ENCODE measurements at places on chromosomes 11 and 22. TPM values are rescaled to one million over a fixed set of nuclear protein-coding genes. Genes with fewer than 3 reads are reported as not detected.

GRCh38 chr22:19406846-19407245 lies 24.7 kb downstream of the HIRA start:
- DNase-seq: no peak

DNA sequence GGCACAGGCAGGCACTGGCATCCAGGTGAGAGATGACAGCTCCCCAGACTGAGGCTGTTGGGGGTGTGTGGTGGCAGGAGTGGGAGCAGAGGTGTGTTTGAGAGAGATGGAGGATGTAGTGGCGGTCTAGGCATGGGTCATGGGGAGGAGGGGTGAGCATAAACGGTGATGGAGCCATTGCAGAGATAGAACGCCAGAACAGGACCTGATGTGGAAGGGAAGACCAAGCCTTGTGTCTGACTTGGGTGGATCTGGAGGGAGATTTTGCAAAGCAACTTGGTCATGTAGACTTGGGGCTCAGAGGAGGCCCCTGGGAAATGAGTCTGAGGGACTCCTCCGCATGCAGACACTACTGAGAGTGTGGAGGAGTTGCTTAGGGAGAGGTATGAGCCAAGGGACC lies 50.0 kb upstream of the CLDN5 start:
- no peak for DNase-seq

DNA sequence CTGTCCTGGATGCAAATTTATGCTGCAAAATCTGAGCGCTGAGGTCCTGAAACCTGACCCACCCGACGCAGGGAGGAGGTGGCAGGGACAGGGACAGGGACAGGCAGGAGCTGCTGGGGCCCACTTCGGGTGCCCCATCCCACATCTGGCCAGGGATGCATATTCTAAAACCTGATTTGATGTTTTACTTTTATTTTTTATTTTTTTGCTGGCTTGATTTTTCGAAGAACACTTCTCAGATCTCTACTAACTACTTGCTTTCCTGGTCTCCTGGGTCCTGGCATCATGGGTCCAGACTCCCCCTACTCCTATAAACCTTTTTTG lies 652 bp upstream of the PVALB start:
- no peak for DNase-seq

- no peak for DNase-seq
Observed at GRCh38 chr11:27248576-27249509, 114.2 kb downstream of the CCDC34 start.

DNA sequence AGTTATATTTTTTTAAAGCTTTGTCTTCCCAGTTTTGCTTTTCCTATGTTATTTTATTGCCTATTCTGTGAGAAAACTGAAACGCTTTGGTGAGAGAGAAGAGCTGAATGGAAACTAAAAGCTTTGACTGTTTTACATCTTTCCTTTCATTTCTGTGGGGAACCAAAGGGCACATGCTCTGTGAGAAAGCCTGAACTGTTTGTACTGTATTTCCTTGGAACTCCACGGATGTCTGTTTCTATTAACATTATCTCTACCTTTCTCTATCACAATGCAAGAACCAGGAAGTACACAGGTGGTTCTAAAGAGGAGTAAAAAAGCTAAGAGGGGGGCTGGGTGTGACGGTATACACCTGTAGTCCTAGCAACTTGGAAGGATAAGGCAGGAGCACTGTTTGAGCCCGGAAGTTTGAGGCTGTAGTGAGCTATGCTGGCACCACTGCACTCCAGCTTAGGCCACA lies 43.8 kb downstream of the CELF1 start:
- DNase-seq: no peak

GRCh38 chr11:2294926-2295290 lies 6.8 kb downstream of the C11orf21 start:
- peak; percentile 0 for DNase-seq

Gene PLAAT5
- not detected for total RNA-seq

Gene APOC3
- not detected for total RNA-seq

Gene PRODH
- total RNA-seq: not detected

Gene ART1
- total RNA-seq: not detected

Gene TRIM68
- total RNA-seq: 15.2 TPM

Gene CNIH2
- total RNA-seq: 1.7 TPM

Gene SLC6A5
- not detected for total RNA-seq

Gene APOA1
- not detected for total RNA-seq

Measured in activated naive CD4-positive, alpha-beta T cell treated with anti-CD3 and anti-CD28 coated beads, Interleukin-2, amount 50 U/mL, for 72 hours (primary cell).